ENCODE measurements at places on chromosomes 2 and 18.
A peak's percentile ranks its signal among the peaks of the same experiment; 100 is the strongest.

GRCh38 chr2:102597788-102598187 is 21.6 kb upstream of the SLC9A2 start:
- DNase-seq: no peak

DNA sequence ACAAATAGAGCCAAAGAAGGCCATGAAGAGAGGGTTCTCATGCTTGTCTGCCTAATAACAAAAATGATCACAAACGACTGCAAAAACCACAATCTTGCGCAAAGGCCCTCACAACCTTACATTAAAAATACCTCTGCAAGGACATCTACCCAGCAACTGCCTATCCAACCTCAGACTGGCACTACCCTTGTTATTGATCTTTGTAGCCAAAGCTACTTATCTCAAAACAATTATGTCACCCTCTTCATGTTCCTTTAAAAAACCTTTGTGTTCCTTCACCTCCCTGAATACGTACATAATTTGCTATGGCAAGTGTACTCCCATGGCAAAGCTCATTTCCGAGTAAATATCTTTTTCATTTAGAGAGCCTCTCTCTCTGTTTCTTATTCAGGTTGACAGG is 44.1 kb downstream of the TMEM163 start:
- DNase-seq: no peak

DNA sequence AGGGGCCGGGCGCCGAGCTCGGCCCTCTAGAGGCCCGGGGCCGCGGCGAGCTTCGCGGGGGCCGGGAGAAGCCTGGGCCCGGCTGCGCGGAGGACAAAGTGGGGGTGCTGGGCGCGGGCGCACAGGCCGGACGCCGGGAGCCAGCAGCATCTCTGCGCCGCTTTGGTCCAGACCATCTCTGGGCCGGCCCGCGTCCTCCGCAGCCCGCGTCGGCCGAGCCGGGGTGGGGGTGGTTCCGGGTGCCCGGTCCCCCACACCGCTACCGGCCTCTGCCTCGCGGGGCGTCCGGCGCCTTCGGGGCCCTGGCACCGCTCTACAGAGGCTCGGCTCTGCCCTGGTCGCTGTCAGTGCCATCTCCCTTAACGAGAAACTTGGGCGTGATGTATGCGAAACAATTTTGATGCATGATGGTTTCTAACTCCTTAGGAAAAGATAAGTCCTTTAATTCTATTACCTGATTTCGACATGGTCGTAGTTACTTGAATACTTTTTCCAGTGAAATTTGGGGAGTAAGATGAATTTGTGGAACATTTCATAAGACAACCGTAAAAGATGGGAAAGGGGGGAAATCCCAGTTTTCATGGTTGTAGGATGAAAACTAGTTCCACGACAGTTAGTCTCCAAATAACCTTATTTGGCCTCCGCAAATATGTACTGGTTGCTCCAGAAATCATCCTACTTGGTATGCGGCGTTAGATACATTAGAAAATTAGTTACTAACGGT is 562 bp downstream of the TWSG1 start:
- peak; percentile 15 for DNase-seq

DNA sequence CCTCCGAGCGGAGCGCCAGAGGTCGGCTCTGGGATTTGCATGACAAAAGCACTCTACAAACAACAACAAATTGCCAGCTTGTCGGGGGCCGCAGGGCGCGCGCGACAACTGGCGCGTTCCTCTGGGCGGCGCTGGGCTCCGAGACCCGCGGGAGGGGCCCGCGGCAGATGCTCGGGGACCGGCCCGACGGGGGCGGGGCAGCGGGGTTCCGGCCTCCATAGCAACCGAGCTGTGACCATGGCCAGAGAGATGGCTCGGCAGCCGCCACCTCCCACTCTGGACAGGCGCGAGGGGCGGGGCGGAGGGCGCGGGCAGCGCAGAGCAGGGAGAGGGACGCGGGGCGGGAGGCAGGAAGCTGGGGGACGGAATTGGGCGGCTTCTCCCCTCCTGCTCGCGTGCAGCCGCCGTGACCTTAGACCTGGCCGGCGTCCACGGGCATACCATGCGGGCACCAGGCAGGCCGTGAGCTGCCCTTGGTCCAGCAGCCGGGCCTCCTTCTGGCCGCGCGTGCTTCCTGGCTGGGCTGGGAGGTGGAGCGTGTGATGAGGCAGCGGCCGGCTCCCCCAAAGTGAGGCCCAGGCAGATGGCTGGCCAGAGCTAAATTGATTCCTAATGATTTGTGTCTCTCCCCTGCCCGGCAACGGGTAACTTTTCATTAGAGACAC is 171.5 kb downstream of the CELF4 start:
- DNase-seq: no peak

GRCh38 chr18:41758534-41758933 is 196.5 kb upstream of the PIK3C3 start:
- no peak for DNase-seq

DNA sequence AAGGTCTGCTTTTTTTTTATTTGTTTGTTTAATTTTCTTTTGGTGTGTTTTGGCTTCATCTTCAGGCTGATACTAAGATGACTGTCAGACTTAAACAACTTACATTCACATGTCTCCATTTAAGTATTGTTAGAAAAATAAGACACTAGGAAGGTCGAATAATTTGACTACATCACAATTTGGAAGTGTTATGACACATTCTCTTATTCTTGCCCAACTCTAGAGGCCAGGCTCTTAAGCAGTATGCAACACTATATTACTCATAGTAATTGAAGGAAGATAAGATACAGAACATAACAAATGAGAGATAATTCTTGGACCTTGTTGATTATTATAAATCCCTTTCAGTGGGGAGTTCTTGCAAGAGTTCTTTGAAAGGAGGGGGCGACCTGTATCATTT is 295.3 kb upstream of the COL3A1 start:
- DNase-seq: no peak

DNA sequence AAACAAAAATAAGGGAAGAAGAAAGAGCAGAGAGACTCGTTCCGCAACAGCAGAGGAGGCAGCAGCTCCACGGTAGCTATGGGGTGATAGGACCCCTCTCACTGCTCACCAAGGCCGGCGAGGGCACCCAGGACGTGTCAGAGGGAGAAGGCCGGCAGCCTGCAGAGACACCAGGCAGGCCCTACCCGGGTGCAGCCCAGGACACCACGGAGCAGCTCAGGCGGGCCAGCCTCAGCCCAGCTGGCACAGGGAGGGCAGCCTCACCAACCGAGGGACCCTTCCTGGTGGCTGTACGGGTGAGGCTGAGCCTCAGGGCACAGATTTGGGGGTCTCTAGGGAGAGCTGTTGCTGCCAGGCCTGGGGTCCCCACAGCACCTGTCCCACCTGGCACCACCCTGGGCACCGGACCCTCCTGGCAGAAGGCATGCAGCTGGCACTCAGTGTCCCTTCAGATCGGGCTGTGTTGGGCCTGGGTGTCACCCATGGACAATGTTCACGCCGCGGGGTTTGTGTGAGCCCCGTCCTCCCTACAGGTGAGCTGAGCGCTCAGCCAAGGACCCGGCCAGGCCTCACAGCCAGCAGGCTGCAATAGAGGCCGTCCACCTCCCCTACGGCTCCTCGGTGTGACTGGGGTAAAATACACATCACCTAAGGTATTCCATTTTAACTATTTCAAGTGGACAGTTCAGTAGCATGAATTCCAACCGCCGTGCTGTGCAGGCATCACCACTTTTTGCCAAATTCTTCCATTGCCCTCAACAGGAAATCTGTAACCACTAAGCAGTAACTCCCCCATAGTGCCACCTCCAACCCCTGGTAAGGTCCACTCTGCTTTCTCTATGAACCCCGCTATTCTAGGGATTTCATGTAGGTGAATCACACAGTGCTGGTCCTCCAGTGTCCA is 21.6 kb downstream of the KCNG2 start:
- DNase-seq: no peak

DNA sequence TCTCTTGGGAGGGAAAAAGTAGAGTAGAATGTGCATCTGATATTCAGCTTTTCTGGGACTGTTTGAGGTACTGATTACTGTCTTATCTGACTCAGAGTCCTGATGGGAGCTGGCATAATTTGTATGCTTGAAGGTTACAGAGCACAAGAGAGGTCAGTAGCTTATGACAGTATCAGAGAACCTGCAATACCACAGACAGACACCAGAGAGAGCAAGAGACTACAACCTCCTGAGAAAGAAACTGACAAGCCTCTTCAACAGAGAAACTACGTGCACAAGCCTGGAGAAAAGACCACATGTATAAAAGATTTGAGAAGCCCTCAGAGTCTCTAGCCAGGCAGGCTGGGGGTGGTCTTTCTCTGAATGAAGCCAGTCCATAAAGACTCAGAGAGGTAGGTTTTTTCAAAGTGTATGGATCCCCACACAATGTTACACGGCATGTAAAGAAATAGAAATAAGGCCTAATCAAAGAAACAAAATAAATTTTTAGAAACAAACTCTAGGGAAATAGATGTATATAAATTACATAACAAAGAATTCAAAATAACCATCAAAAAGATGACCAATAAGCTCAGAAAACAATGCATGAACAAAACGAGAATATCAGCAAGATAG is 568.3 kb downstream of the LRRTM4 start:
- DNase-seq: no peak

Data from stimulated activated CD8-positive, alpha-beta memory T cell treated with anti-CD3 and anti-CD28 coated beads, Interleukin-2, amount 100 ng/mL, for 1 hour (primary cell).